Calu3 (cell line): ENCODE measurements at places on chromosomes 11 and 22. TPM values are rescaled to one million over a fixed set of nuclear protein-coding genes. Genes with fewer than 3 reads are reported as not detected.

CHRDL2 gene
- not detected in 2 replicates for total RNA-seq

GGTLC3 gene
- total RNA-seq: not detected in 2 replicates

FREY1 gene
- 0.99 and 2.1 TPM in 2 replicates for total RNA-seq

OR52A1 gene
- total RNA-seq: not detected in 2 replicates

GAL3ST3 gene
- not detected in 2 replicates for total RNA-seq

MRPL40 gene
- total RNA-seq: 38.0 and 38.6 TPM in 2 replicates
